ENCODE measurements at places on chromosomes 16 and 17.
A peak's percentile ranks its signal among the peaks of the same experiment; 100 is the strongest.

GRCh38 chr16:77745972-77746371, 23.7 kb downstream of the NUDT7 start:
- no peak for DNase-seq

- DNase-seq, result no peak
Measured at GRCh38 chr17:80833952-80834892, 157.4 kb upstream of the CHMP6 start.

GRCh38 chr17:73510981-73511718, 133.1 kb downstream of the SDK2 start:
- no peak for DNase-seq

DNA sequence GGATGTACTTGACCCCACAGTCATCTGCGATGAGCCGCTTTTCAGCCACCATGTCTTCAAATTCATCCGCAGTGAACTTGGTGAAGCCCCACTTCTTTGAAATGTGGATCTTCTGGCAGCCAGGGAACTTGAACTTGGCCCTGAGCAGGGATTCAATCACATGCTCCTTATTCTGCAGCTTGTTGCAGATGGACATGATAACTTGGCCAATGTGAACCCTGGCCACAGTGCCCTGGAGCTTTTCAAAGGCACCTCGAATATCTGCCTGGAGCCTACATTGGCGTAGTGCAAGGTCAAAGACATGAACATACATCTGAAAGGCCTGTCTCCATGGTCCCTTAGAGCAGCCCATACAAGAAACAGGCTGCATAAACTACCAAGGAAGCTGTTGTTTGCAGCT, 1.8 kb upstream of the TENT4B start:
- no peak for DNase-seq

DNA sequence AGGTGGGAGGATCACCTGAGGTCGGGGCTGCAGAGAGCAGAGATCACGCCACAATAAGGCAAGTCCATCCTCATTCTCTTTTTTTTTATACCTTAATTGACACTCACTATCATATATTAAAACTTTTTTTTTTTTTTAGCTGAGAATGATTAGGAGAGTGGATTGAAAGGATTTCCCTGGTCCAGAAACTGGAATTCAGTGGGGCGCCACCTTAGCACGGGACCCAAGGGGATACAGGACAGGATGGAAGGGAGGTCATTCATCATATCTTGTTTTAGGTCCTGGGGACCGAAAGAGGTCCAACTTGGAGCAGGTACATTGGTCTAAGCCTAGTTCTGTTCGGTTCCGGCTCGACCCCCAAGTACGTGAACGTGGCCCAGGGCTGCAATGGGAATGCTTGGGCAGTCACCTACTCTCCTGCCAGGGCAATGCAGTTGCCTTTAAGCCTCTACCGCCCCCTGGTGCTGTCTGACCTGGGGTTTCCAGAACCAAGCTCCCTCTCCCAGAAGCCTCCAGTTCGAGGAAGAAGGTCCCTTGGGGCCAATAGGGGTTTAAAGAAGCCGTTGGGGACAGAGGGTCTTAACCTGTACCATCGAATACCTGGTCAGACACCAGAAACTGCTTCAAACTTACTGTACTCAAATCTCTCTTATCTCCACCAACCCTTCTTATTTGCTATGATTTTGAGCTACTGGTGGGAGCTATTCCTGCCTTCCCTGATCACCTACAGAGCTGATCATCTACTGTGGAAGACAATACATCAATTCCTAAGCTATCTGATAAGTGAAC, 19.9 kb upstream of the GPATCH8 start:
- DNase-seq, result no peak

DNA sequence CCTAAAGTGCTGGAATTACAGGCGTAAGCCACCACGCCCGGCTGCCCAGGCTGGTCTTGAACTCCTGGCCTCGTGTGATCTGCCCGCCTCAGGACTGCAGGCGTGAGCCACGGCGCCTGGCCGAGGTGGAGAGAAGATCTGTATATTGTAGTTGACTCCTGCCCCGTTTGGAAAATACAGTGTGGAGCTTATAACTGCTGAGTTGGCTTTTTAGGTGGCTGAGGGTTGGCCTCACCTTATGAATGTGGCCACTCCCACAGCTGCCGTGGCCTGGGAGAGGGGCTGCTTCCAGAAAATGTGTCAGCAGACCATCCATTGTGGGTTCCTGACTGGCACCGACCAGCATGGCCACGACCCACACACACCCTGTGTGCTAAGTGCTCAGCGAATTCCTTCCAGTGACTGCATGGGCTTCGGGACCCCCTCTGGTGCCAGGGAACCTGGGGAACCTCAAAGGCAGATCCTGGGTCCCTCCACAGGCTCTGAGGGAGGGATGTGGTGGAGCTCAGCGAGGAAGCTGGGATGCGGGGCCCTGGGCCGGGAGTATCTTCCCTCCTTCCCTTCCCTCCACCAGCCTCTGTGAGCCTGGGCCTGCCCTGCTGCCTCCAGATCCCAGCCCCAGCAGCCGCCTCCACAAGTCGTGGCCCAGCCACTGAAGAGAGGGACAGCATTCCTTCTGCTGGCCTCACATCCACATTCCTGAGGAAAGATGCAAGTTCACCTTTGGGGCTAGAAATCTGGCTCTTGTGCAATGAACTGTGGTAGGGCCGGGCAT, 10.9 kb upstream of the RAB11FIP3 start:
- DNase-seq, result no peak

DNA sequence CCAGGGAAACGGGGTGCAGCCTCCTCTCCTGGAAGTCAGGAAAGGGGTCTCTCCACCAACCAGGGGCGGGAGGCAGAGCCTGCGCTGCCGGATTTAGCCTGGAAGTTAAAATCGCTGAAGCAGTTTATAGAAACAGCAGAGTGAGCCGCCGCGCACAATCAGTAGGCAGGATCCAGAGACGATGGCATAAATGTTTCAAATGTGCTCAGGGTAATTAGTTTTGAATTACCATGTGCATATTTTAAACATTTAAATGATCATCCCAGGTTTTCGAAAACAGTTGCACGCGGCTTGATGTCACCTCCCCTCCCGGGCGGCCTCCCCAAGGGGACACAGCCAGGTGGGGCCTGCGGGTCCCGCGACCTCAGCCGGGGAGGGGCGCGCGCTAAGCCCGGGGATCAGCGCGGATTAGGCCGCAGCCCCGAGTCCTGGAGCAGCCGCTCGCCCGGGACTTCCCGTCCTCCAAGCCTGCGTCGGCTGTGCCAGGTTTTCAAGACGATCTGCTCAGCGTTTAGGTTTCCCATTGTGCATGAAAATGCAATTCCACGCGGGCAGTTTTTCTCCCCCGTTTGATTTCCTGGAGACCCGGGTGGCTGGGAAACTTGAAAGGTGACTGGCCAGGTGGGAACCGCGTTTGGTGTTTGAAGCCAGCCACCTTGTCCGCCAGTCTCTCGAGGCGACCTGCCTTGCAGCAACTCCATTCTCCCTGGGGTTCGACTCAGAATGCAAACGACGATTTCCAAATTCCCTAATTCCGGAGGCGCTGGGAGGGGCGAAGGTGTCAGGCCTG, 78.3 kb downstream of the RPA1 start:
- no peak for DNase-seq

DNA sequence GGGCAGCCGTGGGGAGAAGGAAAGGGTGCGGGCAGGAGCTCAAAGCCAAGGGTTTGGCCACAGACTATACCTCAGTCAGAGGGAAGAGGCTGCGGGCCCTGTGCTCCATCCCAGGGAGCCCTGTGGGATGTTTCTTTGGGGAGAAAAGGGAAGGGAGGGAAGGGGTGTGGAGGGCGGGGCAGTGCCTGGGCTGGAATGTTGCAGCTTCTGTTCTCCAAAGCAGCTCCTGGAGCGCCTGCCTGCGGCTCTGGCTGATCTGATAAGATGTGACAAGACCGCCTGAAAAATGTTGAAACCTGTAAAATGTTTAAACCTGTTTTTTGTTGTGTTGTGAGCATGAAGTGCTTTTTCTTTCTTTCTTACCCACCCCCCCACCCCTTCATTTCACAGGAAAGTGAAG, 32.8 kb downstream of the WNT3 start:
- peak; percentile 43 for DNase-seq

- no peak for DNase-seq
Measured at GRCh38 chr16:82187829-82188228, 17.8 kb upstream of the MPHOSPH6 start.

DNA sequence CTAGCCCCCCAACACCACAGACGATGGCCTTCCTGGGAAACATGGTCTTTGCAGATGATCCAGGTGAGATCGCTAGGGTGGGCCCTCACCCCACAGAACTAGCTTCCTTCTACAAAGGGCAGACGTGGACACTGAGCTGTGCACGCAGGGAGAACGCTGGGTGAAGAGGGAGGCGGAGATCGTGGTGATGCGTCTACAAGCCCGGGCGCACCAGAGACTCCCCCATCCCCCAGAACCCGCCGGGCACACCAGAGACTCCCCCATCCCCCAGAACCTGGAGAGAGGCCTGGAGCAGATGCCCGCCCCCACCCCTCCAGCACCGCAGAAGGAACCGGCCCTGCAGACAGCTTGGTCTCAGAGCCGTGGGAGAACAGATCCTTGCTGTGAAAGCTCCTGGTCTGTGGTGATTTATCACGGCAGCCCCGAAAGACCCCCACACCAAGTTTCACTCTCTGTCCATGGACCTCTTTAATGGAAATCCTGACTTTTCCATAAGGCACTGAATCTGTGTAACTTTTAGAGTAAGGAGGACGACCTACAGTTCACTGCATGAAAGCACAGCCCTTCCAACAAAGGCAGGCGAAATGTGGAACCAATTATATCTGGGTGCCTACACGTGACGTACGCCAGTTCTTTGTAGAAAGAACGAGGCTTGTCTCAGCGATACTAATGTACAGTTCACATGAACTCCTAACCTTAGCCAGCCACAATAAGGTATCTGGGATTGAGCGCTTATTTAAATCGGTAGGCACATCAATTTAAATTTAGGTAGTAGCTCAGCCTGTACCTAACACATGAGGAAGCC, 88.5 kb downstream of the ANKRD11 start:
- no peak for DNase-seq

GRCh38 chr17:73139296-73139695, 25.5 kb upstream of the SSTR2 start:
- DNase-seq, result no peak

GRCh38 chr17:33989361-33990148, 265.5 kb upstream of the CCL2 start:
- no peak for DNase-seq

GRCh38 chr16:89904606-89905510, 13.8 kb upstream of the MC1R start:
- DNase-seq, result no peak

DNA sequence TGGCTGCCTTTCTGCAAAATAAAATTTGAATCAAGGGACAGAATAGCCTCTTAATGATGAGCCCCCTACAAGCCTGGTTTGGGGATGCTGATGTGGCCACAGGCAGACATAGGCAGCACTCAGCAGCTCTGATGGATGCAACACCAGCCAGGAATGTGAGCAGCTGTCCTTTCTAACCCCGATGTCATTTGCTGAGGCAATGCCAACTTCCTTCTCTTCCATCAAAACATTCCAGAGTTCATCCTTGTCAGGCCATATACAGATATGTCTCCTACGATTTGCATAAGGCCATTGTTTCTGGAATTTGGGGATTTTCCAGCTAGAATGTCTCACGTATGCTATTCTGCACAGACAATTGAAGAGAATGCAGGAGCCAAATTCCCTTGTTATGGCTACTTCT, 52.1 kb upstream of the MYOCD start:
- no peak for DNase-seq

- DNase-seq, result no peak
Measured at GRCh38 chr17:82380860-82381702, 9.5 kb downstream of the UTS2R start.

DNA sequence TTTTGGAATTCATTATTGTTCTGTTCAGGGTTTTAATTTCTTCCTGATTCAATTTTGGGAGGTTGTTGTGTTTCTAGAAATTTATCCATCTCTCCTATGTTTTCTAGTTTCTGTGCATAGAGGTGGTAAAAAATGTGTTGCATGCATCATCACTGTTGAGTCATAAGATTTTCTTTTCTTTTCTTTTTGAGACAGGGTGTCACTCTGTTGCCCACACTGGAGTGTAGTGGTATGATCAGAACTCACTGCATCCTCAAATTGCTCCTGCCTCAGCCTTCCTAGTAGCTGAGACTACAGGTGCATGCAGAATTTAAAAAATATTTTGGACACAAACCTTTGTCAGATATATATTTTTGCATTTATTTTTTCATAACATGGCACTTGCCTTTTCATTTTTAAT, 184.8 kb downstream of the BCAS3 start:
- DNase-seq, result no peak

DNA sequence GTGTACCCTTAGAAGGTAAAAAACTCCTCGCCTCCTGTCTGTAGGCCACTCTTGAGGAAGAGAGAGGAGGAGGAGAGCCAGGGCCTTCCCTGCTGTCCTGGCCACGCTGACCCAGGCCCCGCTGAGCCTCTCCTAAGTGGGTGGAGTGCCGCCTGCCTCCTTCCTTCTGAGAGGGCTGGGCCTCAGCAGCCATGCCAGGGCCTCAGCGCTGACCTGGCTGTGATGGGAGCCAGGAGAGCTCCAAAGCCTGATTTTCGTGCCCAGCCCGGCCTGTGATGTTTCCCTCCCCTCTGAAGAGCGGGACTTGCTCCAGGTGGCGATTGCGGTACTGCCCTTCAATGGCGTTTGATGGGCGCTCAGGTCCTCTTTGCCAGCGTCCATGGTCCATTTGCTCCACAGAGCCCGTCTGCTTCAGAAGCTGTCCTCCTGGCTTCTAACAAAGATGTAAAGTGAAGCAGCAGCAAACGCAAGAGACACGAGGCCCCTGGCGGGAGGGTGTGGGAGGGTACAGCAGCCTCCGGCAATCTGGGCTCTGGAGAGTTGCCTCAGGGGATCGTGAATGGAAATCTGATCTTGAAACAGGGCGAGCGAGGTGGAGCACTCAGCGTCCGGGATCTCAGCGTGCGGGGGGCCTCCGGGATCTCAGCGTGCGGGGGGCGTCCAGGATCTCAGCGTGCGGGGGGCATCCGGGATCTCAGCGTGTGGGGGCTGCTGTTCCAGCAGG, 93.5 kb downstream of the NPIPB11 start:
- DNase-seq, result no peak

GRCh38 chr17:80832888-80833583, 158.6 kb upstream of the CHMP6 start:
- peak; percentile 92 for DNase-seq

GRCh38 chr16:65895906-65896305, 470.6 kb upstream of the CDH5 start:
- DNase-seq, result no peak

GRCh38 chr17:69884846-69885245, 190.2 kb upstream of the KCNJ16 start:
- DNase-seq, result no peak

- DNase-seq, result no peak
Measured at GRCh38 chr16:529012-529575, 1.6 kb downstream of the CAPN15 start.

GRCh38 chr17:2338315-2338657, 985 bp downstream of the SGSM2 start:
- DNase-seq, result no peak

GRCh38 chr16:21277045-21277926, 804 bp downstream of the CRYM start:
- no peak for DNase-seq

DNA sequence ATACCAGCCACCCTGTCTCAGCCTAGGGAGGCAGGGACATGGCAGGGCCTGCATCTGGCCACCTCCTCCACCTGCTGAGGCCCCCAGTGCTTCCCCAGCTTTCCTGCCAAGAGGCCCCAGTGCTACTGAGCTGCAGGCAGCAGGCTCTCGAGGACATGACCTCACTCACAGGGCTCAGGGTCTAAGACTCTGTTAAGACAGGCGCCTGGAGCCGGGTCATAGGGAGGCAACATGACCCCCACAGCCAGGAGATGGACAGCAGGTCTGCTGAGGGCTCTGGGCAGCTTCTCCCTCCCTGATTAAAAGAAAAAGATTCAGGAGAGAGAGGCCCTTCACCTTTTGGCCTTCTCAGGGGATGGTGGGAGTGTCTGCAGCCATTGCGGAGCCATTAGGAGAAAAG, 23.2 kb upstream of the FASN start:
- DNase-seq, result no peak

Measured in NT2/D1 (cell line).